ENCODE measurements at places on chromosomes 3 and 15. TPM values are rescaled to one million over a fixed set of nuclear protein-coding genes. Genes with fewer than 3 reads are reported as not detected.
A peak's percentile ranks its signal among the peaks of the same experiment; 100 is the strongest.

MAP6D1 gene
- 1.4 TPM for total RNA-seq

DNA sequence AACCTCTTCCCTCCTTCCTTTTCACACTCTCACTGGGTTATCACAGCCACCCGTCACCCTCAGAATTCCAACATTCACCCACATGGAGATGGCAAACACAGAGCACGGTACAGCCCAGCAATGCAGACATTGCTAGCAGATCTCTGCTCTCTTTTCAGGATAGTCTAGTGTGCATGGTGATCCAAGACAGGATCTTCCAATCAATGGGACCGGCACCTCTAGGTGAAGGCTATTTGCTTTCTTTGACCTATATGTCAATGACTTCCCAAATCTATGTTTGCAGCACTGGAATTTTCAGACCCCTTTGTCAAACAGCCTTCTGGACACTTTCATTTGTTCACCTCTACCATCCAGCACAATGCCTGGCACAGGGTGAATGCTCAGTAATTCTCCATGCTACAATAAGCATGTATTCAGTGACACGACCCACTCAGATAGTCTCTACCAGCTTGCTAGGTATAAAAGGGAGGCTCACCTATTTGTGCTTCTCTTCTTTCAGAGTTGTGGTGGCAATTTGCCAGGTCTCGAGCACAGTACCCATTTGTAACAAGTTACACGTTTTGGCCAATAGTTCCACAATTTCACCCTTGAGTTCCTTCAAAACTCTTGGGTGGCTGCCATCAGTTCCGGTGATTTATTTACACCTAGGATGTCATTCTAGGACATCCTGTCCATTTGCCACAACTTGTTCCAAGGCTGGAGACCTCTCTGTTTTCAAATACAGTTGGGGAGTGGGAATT, 279.1 kb upstream of the ICE2 start:
- no peak for DNase-seq

- no peak for DNase-seq
Observed at GRCh38 chr15:32641517-32642059, at the start of gene SCG5. Gene SCG5, plus strand, starts transcription at chr15:32641710. Its CDS starts 1,883 bp downstream, at chr15:32643593.

- DNase-seq = no peak
Observed at GRCh38 chr3:122406198-122406597, 9.7 kb downstream of the WDR5B start.

DNA sequence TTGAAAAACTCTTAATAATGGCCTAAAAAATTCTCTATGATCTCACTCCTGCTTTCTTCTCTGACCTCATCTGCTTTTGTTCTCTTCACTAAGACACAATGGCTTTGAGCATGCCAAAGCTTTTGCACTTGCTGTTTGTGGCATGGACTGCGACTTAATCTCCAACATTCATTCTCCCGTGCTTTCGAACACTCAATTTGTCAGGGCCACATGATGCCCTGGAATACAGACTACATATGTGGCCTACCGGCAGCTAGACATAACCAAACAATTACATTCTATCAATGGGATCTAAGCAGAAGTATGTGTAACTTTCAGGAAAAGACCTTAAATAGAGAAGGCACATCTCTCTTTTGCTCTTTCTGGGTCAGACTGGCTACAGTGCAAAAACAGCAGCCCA, 506.5 kb downstream of the MAGI1 start:
- DNase-seq = no peak

MEIS2 gene
- total RNA-seq = 43.3 TPM

HEMK1 gene
- 28.8 TPM for total RNA-seq

- no peak for DNase-seq
Observed at GRCh38 chr3:20405744-20406143, 219.7 kb upstream of the SGO1 start.

DNA sequence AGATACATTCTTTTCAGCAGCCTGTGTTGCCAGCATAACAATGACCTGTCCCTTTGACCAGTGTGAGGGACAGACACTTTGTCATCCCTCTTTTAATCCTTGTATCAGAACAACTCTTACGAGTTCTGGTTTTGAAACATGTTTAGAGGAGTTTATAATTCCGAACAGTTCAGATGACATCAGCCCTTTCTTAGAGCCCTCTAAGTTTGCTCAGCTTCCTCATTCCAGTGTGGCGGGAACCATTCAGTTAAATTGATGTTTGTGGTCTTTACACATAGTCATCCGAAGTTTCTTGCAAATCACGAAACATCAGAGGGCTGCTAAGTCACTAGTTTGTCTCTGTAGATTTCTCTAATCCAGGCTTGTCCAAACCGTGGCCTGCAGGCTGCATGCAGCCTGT, 102.5 kb downstream of the AKAP13 start:
- no peak for DNase-seq

SAMMSON gene
- not detected for total RNA-seq

DNA sequence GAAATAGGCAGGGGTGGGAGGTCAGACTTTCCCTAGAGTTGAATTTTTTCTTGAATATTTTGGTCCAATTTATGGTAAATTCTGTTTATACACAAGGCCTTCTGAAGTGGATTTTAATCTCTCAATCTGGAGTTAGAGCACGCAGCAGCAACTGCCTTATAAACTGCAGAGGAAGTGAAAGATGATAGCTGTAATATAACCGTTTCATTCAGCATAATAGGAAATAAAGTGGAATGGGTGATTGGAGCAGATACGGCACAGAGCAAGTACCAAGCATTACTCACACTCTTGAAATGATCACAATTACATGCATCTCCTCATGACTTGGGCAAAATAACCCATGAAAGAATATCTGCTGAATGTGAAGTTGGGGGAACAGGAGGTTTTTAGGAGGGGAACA, 106.8 kb downstream of the ARRDC4 start:
- DNase-seq = no peak

GRCh38 chr15:52678468-52679231, 538 bp downstream of the ATOSA start:
- DNase-seq = peak; percentile 56

DNA sequence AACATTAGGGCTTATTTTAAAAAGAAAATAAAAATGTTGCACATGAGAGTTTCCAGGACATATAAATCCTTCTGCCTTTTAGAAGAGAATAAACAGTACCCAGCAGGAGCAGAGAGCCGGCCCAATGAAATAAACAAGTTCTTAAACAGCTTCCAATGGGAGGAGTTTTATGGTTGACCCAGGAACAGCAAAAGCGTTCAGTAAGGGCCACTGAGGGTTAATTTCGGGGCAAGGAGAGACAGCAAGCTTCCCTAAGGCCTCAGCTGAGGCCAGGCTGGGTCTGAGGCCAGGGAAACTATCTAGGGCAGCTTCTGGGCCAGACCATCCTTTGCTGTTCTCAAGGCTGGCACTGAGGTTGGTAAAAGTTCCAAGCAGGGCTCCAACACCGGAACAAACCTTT, 3.4 kb downstream of the PDZRN3 start:
- no peak for DNase-seq

- DNase-seq = no peak
Observed at GRCh38 chr15:81111510-81112470, 22.3 kb upstream of the CFAP161 start.

SYNM gene
- total RNA-seq = 22.6 TPM

DNA sequence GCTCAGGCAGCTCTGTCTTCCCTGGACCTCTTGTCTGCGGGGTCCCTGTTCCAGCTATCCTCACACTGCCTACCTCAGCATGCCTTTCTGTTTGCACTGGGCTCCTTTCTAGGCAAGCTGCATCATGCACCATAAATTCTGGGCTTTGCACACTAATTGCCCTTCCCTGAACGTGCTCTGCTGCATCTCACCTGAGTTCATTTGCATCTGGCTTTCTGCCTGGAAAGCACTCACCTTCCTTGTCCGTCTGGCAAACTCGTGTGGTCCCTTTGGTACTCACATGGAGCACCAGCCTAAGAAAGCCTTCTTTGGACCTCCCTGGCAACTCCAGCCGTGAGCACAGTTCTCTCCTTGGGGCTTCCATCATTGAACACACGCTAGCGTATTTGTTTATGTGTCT, 365.6 kb downstream of the SV2B start:
- no peak for DNase-seq

SEMA3B gene
- 18.4 TPM for total RNA-seq

KLHL6 gene
- 0.97 TPM for total RNA-seq

DNA sequence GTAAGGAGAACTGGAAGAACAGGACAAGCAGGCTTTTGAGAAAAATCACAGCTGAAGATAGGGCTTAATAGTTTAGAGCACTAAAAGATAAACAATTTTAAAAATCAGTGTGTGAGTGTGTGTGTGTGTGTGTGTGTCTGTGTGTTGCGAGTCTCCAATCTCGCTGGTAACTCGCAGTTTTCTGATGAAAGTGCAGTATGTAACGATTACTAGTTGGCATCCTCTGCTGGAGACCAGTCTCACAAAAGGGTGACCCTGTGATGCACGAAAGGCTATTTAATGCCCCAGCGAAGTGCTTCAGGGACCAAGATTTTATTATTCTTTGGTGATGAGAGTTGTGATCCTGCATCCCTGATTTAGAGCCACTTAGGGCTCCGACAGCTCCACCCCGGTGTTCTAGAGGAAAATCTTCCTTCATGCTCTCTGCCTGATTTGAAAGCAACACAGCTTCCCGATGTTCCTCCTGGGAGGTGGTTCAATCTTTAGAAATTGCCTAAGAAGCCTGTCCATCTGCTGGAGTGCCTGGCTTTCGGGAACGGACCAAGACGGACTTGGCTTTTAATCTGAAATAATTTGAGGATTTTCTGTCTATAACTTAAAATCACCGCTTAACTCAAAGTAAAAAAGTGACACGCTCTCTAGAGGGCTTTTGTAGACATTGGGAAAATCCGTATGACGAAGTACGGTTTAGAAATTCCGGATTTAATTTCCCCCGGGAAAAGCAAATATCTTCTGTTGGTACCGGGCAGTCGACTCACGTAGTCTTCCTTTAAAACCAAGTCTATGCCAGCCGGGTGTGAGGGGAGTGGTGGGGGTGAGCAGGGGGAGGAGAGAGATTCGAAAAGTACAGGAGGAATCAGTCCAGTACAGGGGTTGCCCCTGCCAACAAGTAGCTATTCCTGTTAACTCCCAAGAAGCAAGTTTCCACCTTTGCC, 1.1 kb upstream of the ALCAM start:
- no peak for DNase-seq

TGM4 gene
- total RNA-seq = not detected

GRCh38 chr3:167502401-167502800, 28.6 kb upstream of the SERPINI2 start:
- no peak for DNase-seq

GOLGA8Q gene
- total RNA-seq = 0.58 TPM

GRCh38 chr3:5271372-5271683, 83.8 kb downstream of the EDEM1 start:
- no peak for DNase-seq

ALCAM gene
- total RNA-seq = 43.1 TPM

GRCh38 chr15:68819495-68820294, 1.0 kb downstream of the ANP32A start:
- DNase-seq = peak; percentile 42

DNA sequence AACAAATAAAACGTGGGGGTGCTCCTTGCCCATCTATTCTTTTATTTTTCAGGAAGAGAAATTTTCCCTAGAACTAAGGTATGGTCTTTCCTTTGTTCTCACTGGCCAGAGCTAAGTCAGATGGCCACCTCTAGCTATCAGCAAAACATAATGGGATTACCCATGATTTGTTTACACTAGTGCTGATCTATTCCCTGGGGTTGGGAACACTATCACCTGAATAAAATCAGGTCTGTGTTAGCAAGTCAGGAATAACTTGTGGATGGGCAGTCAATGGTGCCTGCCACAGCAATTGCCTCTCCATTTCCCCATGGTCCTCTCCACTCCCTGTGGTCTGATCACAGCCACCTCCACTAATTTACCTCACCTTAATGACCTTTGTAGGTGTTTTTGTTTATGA, 181.7 kb upstream of the CADPS start:
- DNase-seq = no peak

- DNase-seq = no peak
Observed at GRCh38 chr3:172354931-172355499, 93.2 kb downstream of the GHSR start.

LARP6 gene
- total RNA-seq = 39.7 TPM

SKOR1 gene
- total RNA-seq = 0.92 TPM

Measured in ovary (tissue), 10 donors.